ENCODE measurements at places on chromosomes 2 and 18.

DNA sequence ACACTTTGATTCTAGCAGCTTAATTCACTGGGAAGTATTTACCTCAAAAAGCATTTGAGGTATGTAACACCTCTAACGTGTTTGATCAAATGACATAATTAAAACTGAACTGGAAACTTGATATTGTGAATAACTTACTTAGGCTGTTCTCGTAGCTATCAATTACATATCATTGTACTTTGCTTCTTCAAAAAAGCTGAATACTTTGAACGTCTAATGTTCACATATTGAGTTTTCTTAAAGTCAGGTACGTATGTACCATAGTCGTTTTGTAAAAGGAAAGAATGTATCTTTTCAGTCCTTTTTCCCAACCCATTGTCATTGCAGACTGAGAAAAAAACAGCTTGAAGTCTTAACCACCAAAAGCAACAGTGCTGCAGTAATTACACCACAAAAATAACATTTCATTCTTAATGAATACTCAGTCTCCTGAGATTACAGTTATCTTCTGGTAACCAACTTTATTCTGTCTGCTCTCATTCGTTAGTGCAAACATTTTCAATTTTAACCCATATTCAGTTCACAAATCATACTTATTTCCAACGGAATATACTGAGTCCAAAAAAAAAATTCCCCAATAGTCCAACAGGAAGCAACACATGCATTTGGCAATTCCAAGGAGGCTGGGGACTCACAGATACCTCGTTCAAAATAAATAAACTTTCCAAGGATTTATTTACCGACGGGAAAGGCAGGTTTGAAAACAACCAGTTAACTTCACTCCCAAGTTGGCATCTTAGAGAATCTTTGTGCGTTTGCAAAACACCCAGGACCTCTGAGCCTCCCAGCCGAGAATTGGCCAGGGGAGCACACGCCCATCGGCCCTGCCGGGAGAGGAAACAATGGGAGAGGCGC is 1.1 kb downstream of the CHN1 start:
- no peak for DNase-seq

DNA sequence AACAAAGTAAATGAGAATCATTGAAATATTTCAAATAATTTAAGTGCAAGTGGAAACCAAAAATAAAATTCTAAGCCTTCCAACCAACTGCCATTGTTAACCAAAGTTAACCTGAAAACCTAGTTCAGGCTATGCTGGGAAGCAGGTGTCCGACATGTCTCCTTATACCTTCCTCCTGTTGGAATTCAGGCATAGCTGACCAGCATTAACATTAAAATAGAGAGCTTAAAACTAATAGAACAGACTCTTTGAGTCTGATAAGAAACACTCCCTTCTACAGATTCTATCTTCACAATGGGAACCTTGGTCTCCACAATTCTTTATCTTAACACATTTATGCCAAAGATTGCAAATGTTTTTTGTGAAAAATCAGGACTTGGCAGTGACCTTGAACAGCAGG is 1004.9 kb upstream of the NRXN1 start:
- no peak for DNase-seq

DNA sequence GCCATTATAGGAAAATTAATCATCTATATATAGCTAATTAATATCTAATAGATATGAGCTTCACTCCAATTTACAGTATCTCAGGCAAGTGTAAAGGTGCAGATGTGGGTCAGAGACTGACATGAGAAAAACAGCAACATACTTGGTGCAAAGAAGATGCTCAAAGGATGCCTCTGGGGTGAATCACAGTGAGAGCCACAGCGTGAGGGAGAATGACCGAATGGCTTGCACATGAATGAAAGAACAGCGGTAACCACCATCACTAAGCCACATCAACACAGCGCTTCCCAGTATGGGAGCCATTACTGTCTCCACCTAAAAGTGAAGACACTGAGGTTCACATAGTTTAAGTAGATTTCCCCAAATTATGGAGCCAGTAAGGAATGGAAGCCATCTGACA is 423.4 kb upstream of the ID2 start:
- DNase-seq = no peak

GRCh38 chr2:70553334-70553583 is 367 bp downstream of the TGFA start:
- no peak for DNase-seq

DNA sequence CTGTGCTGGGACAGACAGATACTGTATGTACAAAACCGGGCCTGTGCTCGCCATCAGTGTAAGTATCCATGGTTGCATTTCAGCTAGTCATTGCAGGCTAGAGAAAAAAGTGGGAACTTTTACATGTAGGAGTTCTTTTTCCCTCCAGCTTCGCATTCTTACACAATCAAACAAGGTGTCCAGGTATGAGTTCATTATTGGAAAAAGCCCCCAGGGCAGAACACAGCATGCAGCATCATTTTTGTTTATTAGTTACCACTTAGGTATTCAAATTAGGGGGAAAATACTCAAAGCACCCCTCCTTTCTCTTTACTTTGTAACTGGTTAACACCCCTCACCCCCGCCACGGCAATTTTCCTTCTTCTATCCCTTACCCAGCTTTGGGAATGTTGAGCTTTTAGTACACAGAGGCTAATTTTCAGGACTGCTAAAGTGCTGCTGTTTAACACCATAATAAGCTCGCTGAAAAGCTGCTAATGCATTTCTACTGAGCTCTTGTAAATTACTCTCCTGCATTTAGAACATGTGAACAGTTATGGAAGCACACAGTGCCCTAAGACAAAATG is 13.6 kb downstream of the UPP2 start:
- no peak for DNase-seq

DNA sequence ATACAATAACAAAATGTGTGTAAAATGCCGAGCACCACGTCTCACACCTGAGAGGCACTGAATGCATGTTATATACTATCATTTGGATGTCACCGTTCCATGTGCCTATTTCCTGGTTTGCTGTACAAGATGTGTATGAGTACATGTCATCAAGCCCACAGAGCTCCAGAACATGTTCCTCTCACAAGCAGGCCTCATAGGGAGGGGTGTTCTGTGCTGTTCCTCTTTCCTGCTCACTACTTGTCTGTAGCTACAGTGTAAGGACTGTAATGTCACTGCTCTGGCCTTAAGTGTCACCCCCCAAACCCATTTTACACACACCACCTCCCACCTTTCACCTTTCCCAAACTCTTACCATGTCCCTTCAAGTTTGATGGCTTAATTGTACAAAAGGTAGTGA is 1.8 kb downstream of the AFF3 start:
- DNase-seq = no peak

DNA sequence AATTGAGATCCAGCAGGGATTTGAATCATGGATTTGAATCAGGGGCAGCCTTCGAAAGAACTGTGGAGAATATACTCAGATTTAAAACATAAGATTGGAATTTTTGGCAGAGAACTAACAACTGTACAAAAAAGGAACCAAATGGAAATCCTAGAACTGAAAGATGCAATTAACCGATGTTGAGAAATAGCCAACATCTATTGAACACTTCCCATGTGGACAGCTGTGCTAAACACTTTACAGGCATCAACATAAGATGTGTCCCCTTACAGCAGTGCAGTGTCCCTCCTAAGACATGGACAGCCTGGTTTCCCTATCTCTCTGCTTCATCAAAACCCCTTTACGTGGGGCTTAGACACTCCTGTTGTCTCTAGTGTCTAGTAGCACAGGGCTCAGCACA is 3.7 kb upstream of the IL1RN start:
- DNase-seq = no peak

- DNase-seq = no peak
Measured at GRCh38 chr18:33761363-33761762, 183.3 kb downstream of the ASXL3 start.

DNA sequence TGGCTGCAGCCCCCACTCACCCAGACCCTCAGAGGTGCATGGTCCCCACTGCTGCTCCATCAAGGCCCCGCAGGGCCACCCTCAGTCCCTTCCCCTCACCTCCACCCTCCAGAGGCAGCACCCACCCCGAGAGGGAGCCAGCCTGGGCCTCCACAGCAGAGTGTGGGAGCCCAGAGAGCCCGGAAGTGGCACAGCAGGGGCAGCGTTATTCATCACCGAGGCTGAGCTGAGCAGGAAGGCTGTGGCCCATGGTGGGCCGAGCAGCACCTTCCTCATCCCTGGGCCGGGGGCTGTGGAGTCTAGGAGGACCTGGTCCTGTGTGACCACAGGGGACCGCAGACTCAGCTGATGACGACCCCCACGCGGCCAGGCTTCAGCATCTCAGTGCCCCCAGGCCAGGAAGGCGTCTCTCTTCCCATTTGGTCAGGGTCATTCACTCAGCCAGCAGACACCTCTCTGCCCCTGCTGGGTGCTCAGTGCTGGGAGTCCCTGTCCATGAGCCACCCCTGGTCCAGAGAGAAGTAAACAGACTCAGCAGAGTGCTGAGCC is 258.1 kb downstream of the ATAD2B start:
- no peak for DNase-seq

DNA sequence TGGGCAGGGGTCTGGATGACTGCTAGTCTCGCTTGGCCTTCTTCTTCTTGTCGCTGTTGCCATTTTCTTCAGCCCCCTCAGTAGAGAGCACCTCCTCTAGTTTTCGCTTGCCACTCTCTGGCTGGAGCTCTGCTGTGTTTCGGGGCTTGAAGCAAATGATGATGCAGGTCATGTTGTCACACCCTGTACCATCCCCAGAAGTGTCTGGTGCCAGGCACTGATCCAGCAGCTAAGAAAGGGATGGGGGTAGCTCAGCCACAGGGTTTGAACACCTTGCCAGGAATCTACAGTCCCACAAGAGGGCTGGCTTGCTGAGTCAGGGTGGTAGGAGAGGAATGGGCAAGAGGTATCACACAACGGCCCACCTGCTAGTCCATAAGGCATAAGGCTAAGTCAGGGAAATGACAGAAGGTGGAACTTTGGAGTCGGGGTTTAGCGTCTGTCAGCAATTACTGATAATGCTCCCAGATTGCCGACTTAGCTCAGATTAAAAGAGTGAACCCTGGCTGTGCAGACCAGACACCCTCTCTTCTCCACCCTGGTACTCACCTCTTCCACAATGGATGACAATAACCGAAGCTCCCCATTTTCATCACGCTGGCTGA is 1.1 kb upstream of the ZNF513 start:
- DNase-seq = no peak

GRCh38 chr2:186691231-186691630 is 2.6 kb upstream of the FAM171B start:
- no peak for DNase-seq

DNA sequence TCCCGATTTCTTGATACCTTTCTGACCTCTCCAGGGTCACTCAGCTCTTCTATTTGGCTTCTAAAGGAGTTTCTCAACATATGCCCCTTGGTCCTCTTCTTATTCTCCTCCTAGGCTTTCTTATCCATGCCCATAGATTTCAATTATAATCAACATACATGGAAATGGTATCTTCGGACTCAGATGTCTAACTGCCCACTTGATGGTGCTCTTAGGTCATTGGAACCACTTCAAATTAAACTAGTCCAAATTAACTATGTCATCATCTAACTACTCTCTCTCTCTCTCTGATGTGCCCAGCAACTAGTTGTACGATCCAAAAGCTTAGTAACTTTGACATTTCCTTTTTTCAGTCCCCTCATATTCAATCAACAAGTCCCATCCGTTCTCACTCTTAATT is 43.2 kb upstream of the GPR75 start:
- no peak for DNase-seq

GRCh38 chr2:152097801-152098495 is 896 bp downstream of the CACNB4 start:
- DNase-seq = no peak

- no peak for DNase-seq
Measured at GRCh38 chr2:105242286-105242993, 897 bp downstream of the GPR45 start.

DNA sequence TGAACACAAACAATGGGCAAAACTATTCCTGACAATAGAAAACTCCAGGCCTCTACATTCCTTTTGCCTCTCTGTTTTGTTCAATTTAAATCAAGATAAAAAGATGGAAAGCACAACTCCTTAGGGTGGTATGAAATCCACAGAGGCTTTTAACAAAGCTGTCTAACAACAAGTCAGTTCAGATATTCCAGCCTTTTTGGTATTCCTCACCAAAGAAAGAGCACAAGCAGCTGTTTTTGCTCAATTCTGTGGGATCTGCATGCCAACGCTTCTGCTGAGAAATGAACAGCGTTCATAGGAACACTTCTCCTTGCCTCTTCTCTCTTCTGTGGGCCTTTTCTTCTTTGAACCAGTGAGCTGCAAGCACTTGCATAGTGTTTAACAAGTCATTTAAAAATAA is 411.6 kb upstream of the TCF4 start:
- DNase-seq = no peak

DNA sequence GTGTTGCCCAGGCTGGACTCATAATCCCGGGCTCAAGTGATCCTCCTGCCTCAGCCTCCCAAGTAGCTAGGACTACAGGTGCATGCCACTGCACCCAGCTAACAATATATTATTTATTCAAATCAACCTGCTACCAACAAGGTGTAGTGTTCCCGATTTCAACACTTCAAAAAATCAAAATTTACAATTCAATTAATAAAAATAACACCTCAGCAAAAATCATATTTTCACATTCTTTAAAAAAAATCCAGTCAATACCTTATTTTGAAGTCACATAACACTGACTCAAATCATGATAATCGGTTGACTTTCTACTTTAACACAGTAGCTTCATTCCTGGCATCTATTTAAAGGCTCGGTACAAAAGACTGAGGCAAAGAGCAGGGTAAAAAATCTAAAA is 7.2 kb downstream of the GPR75 start:
- no peak for DNase-seq

GRCh38 chr18:29430416-29430815 is 1253.5 kb upstream of the CDH2 start:
- no peak for DNase-seq

- DNase-seq = no peak
Measured at GRCh38 chr2:215693193-215693998, 257.5 kb upstream of the FN1 start.

GRCh38 chr2:103781313-103781712 is 1019.5 kb downstream of the TMEM182 start:
- no peak for DNase-seq

DNA sequence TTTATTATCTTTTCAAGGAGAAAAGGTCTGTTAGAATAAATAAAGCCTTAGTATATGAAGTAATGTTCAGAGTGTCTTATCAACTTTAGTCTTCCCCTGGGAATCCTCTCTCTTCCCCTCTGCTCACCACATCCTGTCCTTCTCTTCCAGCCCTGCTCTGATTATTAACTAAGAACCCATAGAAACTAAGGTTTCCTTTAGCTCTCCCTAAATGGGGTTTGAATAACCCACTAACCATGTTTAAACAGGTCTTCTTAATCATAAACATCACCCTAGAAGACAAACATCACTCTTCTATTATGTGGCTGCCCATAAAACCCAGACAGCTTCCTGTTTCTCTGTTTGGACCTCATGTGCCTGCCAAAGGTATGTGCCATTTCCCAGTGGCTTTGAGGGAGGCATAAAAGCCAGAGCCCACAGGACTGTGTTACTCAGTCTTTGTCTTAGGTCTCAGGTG is 50.1 kb downstream of the SLC14A1 start:
- no peak for DNase-seq

- DNase-seq = no peak
Measured at GRCh38 chr2:7774481-7774880, 857.3 kb downstream of the RNF144A start.

DNA sequence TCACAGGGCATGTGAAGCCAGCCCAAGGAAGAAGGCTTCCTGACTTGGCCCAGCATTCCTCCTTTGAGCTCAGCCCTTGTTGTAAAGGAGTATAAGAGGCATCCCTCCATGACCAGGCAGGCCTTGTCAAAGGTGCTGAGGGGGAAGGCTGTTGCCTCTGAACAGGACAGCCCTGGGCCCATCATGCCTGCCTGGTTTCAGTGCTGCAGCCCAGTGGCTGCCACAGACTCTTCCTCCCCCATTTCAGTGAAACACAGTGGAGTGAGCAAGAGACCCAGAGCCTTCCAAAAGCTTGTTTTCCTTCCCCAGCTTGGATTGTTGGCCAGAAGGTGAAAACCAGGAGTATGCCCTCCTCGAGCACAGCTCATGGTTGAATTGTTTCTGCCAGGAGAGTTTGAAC is 19.9 kb upstream of the RPL37A start:
- no peak for DNase-seq

All from stimulated activated CD4-positive, alpha-beta T cell treated with anti-CD3 and anti-CD28 coated beads, Interleukin-4, amount 100 ng/mL, for 24 hours (primary cell).